Tibial nerve (tissue), 4 donors: ENCODE measurements at places on chromosomes 11 and 22.

- no peak for DNase-seq
Observed at GRCh38 chr11:63553759-63554158, 9.4 kb downstream of the PLAAT2 start.

GRCh38 chr22:36660931-36661330 is 42.6 kb downstream of the CACNG2 start:
- DNase-seq: no peak

- no peak for DNase-seq
Observed at GRCh38 chr11:113549061-113549460, 73.9 kb upstream of the DRD2 start.

- no peak for DNase-seq
Observed at GRCh38 chr11:114346709-114347141, 50.5 kb downstream of the NNMT start.

GRCh38 chr11:115439969-115440540 is 64.2 kb downstream of the CADM1 start:
- no peak for DNase-seq

DNA sequence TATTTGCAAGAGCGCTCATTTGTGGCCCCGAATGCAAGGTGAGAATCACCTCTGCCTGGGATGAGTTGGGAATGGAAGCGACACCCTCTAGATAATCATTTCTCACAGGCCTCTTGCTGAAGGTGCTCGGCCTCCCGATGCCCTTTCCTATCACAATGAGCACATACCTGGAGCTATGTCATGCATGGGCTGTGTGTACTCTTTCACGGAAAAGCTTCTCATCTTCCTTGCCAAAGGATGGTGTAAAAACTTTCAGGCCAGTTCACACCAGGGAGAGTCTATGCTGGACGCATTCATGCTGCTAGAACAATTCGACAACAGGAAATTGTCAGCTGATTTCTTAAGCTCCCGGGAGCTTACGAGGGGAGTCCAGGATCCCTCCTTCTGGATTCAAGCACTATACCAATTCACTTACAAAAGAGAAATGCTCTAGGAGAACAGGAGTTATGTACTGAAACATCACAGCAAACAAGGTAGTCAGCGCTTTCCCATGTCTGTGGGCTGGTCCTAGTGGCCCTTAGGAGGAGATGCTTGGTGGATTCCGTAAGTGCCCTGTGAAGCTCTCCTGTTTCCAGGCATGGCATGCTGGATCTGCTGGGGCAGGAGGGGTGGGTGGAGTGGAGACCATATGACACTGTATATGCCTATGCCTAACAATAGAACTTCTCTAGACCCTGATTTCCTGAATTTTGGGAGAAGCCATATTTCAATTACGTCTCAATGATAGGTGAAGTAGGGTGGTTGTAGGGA is 53.1 kb upstream of the B3GAT1 start:
- DNase-seq: no peak

- no peak for DNase-seq
Observed at GRCh38 chr22:40053460-40053859, 58.7 kb downstream of the FAM83F start.

- DNase-seq: no peak
Observed at GRCh38 chr11:18329196-18329870, 7.0 kb downstream of the GTF2H1 start.

DNA sequence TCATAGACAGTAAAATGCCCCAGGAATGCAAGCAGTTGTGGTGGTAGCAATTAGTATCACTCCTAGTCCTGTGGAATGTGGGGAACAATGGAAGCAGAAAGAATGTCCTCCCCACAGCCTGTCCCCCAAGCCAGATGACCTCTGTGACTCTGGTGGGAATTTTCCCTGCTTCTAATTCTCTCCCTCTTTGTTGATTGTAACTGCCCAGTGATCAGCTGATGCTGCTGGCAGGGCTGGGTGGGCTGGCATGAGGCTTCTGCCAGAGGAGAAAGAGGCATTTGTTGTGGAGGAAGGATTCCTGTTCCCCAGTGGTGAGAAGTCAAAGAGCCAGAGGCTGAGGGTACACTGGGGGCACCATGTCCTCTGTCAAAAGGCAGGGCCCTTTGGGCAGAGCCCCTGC is 116.7 kb upstream of the NCAM1 start:
- no peak for DNase-seq

- DNase-seq: no peak
Observed at GRCh38 chr11:131099746-131100145, 183.5 kb upstream of the SNX19 start.

GRCh38 chr11:47254386-47254785 is 3.4 kb upstream of the NR1H3 start:
- peak; percentile 50 for DNase-seq

DNA sequence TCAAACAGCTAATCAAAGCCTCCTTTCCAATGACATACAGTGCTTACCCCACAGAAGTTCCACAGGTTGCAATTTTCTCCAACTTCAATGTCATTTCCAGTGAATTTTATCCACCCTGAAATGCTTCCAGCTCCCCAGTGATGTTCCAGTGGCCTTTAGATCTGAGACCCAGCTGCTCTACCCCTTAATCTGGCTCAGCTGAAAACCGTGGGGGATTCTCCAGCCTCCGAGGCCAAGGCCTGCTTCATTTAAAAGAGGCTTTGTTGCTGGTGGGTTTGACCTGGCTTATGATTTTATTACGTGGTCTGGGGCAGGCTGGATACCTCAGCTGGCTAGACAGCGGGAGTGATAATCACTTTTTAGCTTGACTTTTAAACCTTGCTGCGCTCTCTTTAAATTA is 10.9 kb downstream of the HEPHL1 start:
- DNase-seq: no peak

DNA sequence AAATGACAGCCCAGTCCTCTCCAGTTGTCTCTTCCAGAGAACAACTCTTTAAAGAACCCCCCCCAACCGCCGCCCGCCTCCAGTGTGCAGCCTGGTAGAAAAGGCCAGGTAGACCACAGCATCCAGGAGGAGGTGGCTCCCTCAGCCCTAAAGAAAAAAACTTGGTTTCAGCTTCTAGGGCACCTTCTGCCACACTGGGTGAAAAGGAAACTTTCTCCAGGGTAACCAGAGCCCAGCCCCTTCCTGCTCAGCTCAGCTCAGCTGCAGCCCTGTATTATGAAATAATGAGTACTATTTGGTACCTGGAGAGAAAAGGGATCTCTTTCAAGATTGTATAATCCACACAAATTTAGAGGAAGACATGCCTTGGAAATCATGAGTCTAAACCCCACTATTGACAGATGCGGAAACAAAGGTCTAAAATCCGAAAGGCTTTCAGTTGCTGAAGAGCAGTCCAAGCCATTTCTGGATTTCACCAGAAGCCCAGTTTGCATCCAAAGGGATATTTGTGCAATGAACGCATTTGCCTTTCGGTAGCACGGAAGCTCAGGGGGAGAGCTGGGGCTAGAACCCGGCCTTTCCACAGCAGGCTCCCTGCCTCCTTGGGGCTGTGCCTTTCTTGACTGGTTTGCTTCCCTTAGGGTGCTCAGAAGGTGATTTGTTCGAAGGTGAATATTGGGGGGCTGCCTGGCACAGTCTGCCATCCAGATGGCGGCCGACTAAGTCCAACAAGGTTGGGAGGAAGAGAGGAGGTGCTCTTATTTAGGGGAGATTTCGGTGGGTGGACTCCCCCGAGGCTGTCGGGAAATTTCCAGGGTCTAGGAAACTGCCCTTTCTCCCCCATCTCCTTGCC is 3.3 kb downstream of the FXYD6 start:
- DNase-seq: no peak

DNA sequence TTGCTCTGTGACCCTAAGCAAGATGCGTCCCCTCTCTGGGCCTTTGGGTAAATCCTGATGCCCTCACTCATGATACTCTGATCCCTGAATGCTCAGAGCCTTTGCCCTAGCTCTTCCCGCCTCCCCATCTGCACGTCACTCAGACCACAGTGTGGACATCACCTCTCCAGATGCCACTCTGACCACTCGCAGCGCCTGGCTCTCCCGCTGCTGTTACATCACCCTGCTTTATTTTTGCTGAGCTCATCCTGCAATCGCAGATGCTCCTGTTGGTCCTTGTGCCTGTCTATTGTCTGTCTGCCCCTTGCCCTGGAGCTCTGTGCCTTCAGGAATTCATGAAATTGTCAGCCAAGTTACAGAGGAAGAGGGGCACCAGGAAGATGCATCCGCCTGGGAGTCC is 5.5 kb downstream of the OSM start:
- DNase-seq: no peak

GRCh38 chr22:30459181-30460052 is 12.4 kb downstream of the SEC14L3 start:
- DNase-seq: no peak

DNA sequence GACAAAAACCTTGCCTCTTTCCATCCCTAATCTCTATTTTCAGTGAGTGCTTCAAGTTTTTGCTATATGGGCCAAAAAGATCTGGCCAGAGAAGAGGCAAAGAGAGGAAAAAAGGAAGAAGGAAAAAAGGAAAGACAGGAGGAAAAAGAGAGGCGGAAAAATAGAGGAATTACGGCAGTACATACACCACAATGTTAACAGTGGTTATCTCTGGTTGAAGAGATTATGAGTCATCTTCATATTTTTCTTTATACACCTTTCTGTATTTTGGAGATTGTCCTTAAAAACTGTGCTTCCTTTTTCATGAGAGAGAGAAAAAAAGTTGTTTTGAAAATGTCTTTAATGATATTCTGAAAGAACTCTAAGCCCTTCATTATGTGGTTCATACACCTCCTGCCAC is 133.7 kb downstream of the SBF2 start:
- DNase-seq: no peak

GRCh38 chr11:93718057-93718563 is 23.2 kb downstream of the TAF1D start:
- DNase-seq: no peak

DNA sequence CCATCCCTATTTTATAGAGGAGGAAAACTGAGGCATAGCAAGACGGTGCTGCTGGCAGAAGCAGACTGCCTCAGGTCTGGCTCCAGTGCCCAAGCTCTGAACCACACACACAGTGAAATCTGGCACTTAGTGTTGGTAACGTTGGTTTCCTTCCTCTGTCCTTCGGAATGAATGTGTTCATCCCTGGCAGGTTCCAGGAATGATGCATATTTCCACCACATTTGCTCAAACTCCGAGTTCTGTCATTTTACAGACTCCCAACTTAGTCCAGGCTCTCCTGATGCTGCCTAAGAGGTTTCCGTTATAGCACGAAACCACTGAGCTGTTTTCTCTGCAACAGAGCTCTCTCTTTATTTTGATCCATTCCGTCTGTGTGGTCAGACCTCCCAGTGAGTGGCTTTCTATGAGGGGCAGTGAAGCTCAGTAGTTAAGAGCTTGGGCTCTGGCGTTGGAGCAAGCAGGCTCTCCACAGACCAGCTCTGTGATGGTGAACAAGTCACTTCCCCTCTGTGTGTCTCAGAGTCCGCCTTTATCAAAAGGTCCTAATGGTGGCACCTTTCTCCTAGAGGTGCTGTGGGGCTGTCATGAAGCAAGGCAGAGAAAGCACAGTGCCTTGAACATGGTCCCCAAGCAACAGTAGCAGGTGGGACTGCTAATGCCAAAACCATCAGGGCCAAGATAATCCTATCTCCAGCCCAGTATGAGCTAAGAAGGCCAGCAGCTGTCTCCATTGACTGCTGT is 200.3 kb downstream of the MYO18B start:
- no peak for DNase-seq

- DNase-seq: no peak
Observed at GRCh38 chr22:47783433-47784366, 1021.2 kb downstream of the TBC1D22A start.

GRCh38 chr22:43424201-43424600 is 12.4 kb downstream of the MPPED1 start:
- no peak for DNase-seq

DNA sequence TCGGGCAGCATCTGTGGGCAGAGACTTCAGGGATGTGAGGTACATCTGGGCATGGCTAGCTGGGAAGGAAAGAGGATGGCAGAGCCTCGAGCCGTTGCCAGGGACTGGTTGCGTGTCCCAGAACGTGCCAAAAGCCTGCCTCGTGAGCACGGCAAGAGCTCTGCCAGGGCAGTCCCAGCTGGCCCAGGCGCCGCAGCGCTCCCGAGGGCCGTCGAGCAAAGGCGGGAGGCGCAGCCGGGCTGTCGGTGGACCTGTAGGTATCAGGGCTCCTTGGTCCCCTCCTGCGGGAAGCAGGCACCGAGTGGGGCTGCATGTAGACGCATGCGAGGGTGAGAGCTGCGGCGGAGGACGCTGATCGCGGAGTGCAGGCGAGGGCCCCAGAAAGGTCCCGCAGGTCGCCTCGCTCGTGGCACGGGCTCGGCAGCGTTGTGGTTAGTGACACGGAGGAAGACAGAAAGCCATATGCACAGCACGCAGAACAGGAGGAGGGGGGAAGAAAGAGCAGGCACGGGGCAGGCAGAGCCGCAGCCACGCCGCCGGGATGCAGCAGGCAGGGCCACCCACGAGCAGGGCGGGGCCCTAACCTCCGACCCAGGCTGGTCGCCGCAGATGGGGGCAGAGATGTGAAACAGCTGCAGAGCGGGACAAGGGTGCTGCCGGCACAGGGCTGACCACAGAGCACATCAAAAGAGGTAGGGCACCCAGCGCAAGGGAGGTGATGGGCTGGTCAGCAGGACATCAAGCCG is 18.0 kb downstream of the LSP1 start:
- DNase-seq: no peak

- DNase-seq: no peak
Observed at GRCh38 chr11:128963744-128964325, 21.2 kb upstream of the TP53AIP1 start.

DNA sequence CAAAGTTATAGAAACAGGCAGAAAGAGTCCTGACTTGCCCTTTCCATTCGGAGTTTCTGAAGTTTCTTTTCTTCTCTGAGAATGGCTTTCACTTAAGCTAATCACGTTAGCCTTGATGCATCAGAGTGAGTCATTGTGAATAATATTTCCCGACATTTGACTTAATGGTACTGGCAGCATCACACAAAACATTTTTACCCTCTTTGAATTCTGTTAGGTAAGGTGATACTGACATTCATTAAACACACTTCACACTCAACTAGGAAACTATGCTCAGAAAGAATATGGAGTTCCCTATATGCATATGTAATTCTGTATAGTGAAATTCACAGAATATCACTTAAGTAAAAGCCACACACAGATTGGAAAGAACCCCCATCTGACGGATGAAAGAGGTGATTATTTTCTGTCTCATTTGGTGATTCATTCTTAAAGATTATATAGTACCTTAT is 120.8 kb upstream of the ARHGAP20 start:
- no peak for DNase-seq

DNA sequence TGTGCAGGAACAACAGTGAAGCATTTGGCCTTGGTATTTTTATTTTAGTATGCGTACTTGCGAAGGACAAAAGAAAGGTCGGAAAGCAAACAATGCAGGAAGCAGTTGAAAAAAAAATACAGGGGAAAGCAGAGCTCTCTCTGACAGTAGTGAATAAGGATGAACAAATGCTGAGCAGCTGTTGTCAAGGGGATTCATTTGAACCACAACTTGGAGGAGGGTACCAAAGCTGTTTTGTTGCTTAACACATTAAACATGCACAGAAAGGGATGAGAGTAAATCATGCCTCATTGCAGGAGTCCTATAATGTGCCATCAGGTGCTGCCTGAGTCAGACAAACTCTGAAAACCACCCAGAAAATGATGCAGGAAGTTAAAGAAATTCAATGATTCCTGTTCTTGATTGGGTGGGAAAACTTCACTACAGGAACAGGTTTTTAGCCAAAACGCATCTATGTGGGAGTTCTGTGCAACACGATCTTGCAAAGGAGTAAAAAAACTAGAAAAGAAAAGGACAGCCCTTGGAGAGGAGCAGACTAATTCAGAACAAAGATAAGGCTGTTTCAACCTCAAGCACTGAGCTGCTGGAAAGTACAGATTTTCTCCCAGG is 2113.5 kb downstream of the LRRC4C start:
- no peak for DNase-seq

- no peak for DNase-seq
Observed at GRCh38 chr11:61294717-61295595, at the start of gene VWCE. Gene VWCE, minus strand, starts transcription at chr11:61295316. Its CDS starts 279 bp downstream, at chr11:61295037.

- DNase-seq: no peak
Observed at GRCh38 chr11:299951-300735, 817 bp upstream of the IFITM5 start.
